Occipital lobe (tissue), 3 donors: ENCODE measurements at places on chromosomes 13 and 19.

- no peak for DNase-seq
Observed at GRCh38 chr13:94683409-94683808, 28.9 kb downstream of the SOX21 start.

DNA sequence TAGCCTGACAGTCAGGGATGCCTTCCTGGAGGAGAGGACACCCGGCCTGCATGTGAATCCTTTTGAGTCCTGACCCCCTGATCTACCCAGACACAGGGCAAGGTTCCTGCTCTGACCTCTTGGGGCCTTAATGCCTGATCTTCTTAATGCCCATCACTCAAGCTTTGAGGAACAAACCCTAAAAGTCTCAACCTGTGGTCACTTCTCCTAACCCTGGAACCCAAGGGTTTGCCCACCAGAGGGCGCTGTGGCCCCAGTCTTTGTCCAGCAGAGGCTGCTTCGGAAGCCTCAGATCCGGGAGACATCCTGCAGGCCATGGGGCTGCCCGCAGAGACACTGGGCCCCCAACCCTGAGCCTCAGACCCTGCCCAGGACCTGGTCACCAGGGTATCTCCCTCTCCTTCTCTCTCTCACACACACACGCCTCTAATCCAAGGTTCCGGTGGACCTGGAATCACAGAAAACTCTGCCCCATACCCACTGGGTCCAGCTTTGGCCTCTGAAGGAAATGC lies 9.8 kb upstream of the DPF1 start:
- DNase-seq = peak; percentile 59

- no peak for DNase-seq
Observed at GRCh38 chr19:6616011-6616410, 25.1 kb upstream of the CD70 start.

GRCh38 chr13:48653472-48653939 lies at the start of gene CYSLTR2:
Gene CYSLTR2 (plus strand): TSS chr13:48653929. CDS start chr13:48706818, 52,889 bp downstream.
- no peak for DNase-seq

DNA sequence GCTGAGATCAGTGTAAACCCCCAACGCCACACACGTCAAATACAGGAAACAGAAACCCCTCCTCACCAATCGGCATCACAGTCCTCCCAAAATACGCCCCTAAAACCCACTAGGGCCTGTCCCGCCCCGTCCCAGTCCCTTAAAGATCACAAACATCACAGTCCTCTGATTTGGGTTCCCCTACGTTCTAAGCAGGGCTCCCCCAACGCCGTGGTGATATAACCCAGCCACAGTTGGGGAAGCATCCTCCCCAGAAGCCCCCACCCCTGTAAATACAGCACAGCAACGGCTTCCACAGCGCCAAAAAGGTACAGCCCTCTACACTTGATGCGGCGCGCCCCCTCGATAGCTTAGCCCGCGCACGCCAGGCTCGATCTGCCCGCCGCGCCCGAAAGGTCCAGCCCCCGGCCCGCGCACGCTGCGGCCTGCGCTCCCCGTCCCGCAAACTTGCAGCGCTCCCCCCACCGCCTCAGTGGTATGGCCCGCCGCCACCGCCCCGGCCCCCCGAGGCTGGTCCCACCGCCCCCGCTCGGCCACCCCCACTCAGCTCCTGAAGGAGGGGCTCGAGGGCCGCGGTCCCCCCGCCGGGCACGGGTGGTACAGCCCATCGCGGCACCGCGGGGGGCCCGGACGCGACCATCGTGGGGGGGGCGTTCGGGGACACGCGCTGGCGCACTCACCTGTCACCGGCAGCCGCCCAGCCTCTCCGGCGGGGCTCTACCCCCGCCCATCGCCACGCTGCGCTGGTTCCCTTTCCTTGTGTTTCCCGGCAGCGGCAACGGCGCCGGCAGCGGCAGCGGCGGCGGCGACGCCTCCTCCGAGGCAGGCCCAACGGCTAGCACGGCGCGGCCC lies at the start of gene AKT2:
Gene AKT2, minus strand, starts transcription at position 845 of the 852 bp plus-strand sequence. CDS start 20,078 bp downstream, outside the sequence.
- DNase-seq = no peak

- DNase-seq = no peak
Observed at GRCh38 chr19:33797802-33798671, 1.4 kb downstream of the KCTD15 start.

- no peak for DNase-seq
Observed at GRCh38 chr19:39082745-39083598, 1.2 kb upstream of the ACP7 start.

GRCh38 chr19:5204212-5204611 lies 136.4 kb downstream of the PTPRS start:
- DNase-seq = no peak

- DNase-seq = no peak
Observed at GRCh38 chr19:1088416-1089010, 6.7 kb downstream of the POLR2E start.
